Hematopoietic multipotent progenitor cell (in vitro differentiated cells): ENCODE measurements at places on chromosomes 2 and 18. TPM values are rescaled to one million over a fixed set of nuclear protein-coding genes. Genes with fewer than 3 reads are reported as not detected.

DNA sequence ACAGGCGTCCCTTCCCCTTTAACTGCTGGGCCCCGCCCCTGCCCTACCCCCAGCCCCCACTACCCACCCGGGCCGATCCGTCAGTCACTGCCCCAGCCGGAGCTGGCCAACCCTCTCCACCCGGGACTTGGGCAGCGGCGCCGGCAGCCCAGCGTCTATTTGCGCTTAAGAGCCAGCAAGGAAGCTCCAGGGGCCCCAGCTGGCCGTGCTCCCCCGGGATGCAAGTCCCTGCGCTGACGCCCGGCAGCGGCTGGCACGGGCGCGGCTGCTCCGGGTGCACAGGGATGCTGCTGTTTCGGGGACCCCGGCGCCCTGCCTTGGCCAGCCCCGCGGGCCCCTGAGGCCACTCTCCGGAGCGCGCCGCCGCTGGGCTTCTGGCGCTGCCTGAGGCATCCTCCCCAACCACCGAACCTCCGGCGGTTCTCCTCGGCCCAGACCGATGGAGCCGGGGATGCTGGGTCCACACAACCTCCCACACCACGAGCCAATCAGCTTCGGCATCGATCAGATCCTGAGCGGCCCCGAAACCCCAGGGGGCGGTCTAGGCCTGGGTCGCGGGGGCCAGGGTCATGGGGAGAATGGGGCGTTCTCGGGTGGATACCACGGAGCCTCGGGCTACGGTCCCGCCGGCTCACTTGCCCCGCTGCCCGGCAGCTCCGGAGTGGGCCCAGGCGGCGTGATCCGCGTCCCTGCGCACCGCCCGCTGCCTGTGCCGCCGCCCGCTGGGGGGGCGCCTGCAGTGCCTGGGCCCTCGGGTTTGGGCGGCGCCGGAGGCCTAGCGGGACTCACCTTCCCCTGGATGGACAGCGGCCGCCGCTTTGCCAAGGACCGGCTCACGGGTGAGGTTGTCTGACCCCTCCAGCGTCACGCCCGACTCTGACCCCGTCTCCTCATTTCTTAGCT lies at the start of gene TLX2:
Gene TLX2 (plus strand): TSS at position 83 of the 903 bp plus-strand sequence. CDS start 357 bp downstream, at position 440.
- DNase-seq = no peak

DNA sequence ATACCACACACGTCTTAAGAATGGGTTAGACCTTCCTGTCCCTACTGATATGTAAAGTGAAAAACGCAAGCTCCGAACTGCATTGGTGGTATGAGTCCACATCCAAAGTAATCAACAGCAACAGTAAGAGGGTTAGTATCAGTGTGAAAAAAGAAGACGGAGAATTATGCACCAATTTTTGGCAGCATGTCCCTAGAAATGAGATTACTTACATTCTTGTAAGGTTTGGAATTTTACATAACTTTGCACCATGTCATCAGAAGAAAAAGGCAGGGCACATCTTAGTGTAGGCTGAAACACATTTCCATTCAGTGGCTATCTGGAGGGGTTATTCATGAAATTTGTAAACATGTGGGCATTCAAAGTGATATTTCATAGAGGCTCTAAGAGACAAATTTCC lies 88.2 kb downstream of the LONRF2 start:
- no peak for DNase-seq

GRCh38 chr18:21444465-21445212 lies 155.9 kb downstream of the ESCO1 start:
- no peak for DNase-seq

DNA sequence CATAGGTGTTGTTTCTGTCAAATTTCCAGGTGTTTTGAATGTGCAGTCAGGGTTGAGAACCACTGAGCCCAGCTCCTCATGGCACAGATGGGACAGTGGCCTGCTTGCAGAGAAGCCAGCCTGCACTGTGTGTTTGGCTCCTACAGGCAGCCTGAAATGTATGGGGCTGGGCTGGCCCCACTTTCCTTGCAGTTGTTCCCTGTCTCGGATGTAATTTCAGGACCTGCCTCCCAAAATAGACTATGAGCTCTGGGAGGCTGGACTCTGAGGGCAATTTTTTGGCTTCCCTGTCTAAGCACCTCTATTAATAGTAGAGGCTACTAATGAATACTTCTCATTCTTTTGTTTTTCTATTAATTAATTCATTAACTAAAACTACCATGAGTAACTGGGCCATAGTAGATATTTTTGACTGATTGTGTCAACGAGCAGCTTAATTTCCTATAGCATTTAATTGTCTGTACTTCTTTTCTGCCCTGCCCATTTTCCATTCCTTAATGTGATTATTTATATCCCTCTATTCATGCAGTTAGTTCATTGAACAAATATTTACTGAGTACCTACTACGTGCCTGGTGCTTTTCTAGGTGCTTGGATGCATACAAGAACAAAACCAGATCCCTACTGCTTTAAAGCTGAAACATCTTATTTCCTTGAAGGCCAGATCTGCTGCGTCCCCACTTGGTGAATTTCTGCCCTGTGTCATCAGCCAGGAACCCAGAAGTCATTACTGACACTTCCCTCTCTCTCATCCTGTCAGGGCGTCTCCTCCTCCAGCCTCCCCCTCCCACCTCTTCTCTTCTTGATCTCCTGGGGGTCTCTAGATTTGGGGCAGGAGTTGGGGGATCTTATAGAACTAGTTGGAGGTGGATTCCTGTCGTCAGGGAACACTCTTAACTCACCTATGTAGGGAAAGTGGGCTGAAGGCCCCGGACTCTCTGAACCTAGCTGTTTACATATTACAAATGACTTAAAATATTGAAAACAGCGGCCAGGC lies 16.3 kb downstream of the DYSF start:
- DNase-seq = no peak

CRYGC gene
- total RNA-seq = not detected

AGBL5 gene
- total RNA-seq = 38.0 TPM

- no peak for DNase-seq
Observed at GRCh38 chr2:135561925-135562324, 30.6 kb downstream of the R3HDM1 start.

POMC gene
- 23.4 TPM for total RNA-seq

COL4A4 gene
- not detected for total RNA-seq

DNA sequence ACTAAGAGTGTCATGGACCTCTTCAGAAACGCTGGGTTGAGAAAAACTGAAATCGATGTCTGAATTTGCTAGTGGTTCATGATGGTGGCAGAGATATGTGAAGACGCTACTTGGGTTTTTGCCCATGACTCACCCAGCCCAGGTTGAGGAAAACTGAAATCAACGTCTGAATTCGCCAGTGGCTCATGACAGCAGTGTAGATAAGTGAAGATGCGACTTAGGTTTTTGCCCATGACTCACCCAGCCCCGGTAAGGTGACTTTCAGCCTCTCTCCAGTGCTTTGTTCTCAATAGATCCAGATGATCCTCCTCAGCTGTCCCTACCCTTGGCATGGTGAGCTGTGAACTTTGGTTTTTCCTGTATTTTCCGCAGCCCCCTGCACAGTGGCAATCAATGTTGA lies 105.3 kb upstream of the SIX3 start:
- no peak for DNase-seq

DNA sequence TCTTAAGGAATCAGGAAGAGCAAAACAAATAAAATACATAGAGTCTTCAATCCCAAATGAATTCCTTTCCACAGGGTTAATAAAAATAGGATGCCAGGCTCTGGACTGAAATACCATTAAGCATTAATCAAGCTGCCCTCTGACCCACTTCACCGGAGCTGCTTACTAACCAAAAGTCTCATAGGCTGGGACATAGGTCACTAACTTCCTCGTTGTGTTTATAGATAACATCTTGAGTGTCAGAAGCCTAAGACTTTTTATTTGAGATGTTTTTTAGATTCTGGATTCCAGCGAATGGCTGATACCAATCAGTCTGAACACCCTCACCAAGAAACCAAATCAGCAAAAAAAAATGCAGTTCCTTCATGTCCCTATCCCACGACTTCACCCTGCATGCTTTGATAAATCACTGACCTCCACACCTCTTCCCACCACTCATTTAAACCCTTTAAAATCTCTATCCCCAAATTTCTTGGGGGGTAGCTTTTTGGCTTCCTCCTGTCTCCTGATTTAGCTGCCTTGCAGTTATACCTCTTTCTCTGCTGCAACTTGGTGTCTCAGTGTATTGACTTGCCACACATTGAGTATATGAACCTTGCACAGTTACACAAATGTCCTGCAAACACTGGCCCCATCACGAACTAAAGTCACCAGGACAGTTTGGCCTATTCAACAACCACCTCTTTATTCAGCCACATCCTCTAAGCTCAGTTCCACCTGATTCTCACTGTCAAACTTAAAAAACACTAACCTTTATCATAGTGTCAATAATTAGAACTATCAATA lies 399.3 kb downstream of the METTL4 start:
- no peak for DNase-seq

CD207 gene
- total RNA-seq = not detected

LCT gene
- 0.27 TPM for total RNA-seq

DNA sequence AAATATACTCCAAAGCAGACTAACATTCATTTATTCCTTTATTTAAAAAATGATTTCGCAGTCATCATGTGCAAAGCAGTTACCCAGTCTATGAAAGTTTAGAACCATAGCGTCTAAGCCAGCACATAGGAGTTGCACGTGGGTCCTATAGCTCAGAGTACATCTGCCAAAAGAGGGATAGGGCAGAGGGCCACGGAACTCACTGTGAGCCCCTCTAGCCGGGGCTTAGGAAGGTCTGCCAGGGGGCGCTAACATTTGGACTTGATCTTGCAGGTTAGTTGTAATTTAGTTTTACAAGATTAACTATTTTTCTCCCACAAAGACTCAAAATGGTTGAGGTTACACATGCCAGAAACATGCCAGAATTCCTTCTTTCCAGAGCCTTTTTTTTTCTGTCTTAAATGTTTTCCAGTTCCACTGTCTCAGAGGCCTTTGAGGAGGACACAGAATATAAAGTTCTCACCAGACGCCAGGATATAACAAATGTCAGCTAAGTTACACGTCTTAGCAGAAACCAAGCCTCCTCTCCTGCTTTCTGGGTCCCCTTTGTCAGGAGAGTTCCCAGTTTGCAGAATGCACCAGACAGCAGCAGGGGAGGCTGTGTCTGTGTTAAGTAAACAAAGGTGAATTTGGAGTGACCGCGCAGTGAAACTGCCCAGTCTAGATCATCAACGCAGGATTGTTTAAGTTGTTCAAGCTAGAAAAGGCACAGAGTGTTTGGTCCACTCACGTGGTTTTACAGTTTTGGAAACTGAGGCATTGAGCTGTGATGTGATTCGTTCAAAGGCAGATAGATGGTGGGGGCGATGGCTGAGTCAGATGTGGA lies 292.0 kb downstream of the PRKCE start:
- no peak for DNase-seq

LYPD6 gene
- total RNA-seq = 0.27 TPM

TBC1D8 gene
- total RNA-seq = 1.6 TPM

DNA sequence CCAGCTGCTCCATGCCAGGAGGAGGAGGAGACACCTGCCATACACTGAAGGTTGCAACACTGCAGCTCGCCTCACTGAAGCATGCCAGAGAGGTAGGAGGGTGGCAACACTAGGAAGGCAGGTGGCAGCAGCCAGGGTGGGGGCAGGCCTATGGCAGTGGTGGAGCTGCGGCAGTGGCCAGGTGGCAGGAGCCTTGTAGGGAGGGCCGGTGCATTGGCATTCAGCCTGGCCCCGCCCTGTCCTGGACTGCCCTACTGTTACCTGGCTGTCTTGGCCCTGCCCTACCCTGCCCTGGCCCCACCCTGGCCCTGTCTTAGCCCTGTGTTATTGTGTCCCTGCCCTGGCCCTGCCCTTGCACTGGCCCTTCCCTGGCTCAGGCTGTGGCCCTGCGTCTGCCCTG lies 7.4 kb upstream of the ANKRD62 start:
- DNase-seq = no peak

DNA sequence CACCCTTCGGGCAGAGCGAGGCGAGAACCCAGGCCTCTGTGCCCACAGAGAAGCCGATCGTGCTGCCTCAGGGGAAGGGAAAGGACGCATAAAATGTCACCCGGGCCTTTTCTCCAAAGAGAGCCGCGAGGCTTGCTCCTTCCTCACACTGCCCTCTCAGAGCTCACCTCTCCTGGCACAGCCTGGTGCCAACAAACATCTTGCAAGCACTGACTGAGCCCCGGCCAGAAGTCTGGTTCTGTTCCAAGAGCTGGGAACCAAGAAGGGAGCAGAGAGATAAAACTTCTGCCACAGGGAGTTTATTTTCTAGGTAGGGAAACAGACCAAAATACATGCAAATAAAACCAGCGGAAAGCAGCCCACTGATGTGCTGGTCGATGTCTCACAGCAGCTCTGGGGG lies 13.6 kb upstream of the ADI1 start:
- DNase-seq = no peak

DNA sequence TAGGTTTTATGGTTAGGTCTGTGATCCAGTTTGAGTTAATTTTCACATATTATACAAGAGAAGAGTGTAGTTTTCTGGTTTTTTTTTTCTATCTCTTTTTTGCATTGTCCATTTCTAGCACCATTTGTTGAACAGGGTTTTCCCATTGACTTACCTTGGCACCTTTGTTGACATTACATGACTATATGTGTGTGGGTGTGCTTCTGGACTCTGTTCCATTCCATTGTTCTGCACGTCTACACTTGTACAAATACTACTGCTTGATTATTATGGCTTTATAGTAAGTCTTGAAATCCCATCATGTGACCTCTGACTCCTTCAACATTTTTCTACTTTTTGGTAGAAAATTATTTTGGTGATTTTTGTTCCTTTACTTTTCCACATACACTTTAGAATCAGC lies 38.7 kb downstream of the UBE2F start:
- no peak for DNase-seq

DNA sequence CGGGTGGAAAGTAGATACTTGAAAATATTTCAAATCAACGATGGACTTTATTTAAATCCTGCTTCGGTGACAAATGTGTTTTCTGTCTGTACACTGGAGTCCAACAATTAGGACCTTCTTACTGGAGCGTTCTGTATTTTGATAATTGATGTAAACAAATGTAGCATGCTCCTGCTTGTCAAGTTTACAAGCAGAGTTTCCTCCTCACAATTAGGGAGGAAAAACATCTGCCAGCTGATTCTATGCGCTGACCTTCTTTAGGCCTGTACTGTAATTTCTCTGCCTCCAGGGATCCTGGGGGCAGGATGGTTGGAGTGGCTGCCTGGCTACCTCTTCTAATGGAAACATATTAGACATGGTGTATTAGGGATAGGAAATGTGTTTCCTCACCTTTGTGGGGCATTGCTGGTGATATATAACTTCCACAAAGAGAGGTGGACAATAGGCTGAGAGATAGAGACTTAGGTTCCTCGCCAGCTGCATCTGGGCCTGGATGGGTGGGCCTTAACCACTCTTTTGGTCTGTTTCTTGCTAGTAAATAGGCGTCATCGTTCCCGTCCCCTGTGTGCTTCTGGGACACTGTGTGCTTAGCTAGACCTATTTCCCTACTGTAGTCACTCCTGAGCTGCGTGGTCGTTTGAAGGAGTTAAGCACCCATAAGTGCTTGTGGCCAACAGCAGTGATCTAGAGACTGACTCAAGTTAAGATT lies 19.3 kb downstream of the GATA6 start:
- no peak for DNase-seq

- no peak for DNase-seq
Observed at GRCh38 chr2:174914853-174915760, 90.1 kb downstream of the CHN1 start.

GRCh38 chr2:164766954-164767320 lies 74.7 kb downstream of the COBLL1 start:
- no peak for DNase-seq
